NCI-H2227 treated with DMSO at 0.1 percent for 48 hours (cell line): ENCODE measurements at places on chromosomes 13 and 19.

- DNase-seq, result no peak
Measured at GRCh38 chr19:41799444-41800000, 3.1 kb downstream of the CEACAM3 start.

- DNase-seq, result no peak
Measured at GRCh38 chr13:107743983-107744382, 471.4 kb downstream of the LIG4 start.

DNA sequence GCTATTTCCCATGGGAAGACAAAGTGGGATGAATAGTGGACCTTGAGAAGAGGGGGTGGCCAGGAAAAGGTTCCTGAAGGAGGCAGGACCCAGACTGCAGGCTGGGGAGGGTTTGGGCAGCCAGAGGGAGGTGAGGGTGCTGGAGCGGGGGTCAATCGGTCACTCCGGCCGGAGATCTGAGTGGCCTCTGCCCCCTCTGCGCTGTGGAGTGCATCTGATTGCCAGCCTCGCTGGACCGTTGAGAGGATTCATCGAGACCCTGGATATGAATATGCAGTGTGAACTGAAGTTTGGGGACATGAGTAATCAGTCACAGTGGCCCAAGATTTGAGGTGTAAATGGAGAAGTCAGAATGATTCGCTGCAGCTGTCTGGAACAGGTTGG lies 5.5 kb upstream of the ZNF580 start:
- no peak for DNase-seq

- DNase-seq, result peak; percentile 78
Measured at GRCh38 chr19:44304659-44305193, at the start of gene ZNF235. ZNF235 (minus strand) TSS chr19:44305025; CDS start chr19:44303404, 1,621 bp downstream.

GRCh38 chr13:30774214-30774730 lies 38.9 kb downstream of the ALOX5AP start:
- DNase-seq, result no peak

- no peak for DNase-seq
Measured at GRCh38 chr19:3667037-3667638, 33.1 kb downstream of the PIP5K1C start.

GRCh38 chr19:29421196-29421545 lies 104.6 kb upstream of the VSTM2B start:
- DNase-seq, result peak; percentile 25

DNA sequence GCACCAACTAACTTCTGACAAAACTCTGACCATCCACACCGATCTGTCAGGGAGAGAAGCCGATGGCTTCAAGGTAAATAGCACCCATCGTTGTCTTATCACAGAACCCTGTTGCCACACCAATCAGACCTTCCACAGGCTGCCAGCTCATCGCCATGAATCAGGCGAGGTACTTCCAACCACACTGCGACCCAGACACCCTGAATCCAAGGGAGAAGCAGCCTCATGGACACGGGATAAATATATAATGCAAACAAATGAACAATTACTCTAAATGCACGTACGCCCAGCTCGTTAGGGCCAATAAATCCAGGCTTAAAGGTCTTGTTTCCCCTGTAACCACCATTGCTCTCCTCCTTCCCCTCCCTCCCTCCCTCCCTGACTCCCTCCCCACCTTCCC lies 20.8 kb downstream of the RANBP3 start:
- no peak for DNase-seq

GRCh38 chr13:33782631-33783030 lies 35.3 kb upstream of the RFC3 start:
- no peak for DNase-seq

GRCh38 chr19:16066611-16067104 lies 9.6 kb upstream of the TPM4 start:
- DNase-seq, result no peak

DNA sequence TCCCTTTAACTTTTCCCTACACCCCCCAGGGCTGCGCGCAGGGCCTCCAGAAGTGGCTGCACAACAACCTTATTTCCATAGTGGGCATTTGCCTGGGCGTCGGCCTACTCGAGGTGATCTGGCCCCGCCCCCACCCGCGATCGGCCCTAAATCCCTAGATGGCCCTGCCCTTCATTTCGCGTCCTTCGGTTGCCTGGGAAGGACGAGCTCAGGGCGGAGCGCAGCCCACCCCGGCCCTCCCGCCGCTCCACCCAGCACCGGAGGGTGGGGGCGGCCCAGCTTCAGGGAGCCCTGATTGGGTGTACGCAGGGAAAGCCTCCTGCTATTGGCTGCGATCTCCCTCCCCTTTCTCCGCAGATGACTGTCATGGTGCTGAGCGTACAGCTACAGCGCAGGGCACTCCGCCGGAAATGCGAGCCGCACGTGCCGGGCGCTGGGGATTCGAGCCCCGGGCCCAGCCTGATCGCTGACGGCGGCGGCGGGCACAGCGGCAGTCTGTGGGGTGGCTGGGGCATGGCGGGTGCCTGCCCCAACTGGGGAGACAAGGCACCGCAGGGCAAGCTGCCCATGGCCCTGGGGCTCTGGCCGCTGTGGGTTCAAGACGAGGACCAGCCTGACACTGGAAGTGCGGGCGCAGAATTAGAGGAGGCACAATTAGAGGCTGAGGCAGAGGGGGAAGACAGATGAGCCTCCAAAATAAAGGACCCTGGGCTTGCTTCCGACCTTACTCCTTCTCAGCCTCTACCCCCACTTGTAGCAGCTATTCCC lies 4.3 kb downstream of the CD37 start:
- DNase-seq, result peak; percentile 87

GRCh38 chr19:10701955-10702525 lies 801 bp downstream of the QTRT1 start:
- DNase-seq, result peak; percentile 5

- DNase-seq, result no peak
Measured at GRCh38 chr13:40514802-40515201, 151.6 kb downstream of the FOXO1 start.

DNA sequence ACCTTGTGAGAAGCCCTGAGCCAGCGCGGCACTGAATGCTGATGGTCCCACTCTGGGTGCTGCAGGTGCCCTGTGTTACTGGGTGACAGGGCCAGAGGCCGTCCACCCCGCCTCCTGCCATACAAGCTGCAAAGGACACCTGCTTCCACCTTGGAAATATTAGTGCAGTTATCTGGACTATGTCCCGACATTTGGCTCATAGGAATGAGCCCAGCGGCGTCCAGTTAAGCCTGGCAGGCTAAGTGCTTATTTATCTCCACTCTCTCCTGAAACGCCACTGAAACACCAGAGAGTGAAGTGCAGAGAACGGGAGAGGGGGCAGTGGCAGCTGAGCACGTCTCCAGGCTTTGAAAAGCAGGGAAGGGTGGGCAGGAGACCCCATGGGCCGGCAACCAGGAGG lies 145.8 kb downstream of the KDM4B start:
- no peak for DNase-seq

GRCh38 chr13:38661010-38661675 lies 25.7 kb upstream of the FREM2 start:
- no peak for DNase-seq

DNA sequence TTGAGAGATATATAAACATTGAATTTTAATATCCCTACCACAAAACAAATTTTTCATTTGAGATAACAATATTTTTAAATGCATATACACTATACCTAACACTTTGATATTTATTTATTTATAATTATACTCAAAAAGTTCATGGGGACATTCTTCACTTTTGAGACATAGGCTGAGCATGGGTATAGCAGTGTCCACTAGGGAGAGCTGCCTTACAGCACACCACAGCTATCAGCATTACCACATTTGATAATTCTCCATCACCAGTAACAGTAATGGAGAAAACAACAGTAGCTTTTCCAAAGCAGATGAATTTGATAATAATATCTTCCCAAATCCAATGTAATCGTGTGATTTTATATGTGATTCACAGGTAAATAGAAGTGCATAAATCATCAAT lies 626.1 kb downstream of the DACH1 start:
- DNase-seq, result peak; percentile 7

GRCh38 chr13:48294653-48295052 lies 8.9 kb upstream of the RB1 start:
- DNase-seq, result no peak

GRCh38 chr19:40228346-40228745 lies 1.9 kb upstream of the CCNP start:
- no peak for DNase-seq

GRCh38 chr13:98228661-98229341 lies 51.7 kb upstream of the RNF113B start:
- DNase-seq, result no peak

DNA sequence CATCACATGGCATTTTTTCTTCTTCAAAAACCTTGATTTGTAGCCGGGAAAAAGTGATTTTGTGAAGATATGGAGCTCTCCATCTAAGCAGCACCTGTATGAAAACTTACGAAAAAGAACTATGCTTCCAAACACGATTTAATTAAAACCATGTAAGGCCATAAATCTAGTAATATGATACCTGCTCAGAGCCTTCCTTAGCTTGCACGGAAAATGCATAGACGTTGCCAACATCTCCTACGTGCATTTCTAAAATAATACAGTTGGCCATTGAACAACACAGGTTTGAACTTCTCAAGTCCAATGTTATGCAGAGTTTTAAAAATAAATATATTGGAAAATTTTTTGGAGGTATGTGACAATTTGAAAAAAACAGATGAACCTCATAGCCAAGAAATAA lies 59.1 kb upstream of the RNF113B start:
- DNase-seq, result no peak

- DNase-seq, result peak; percentile 65
Measured at GRCh38 chr19:32692727-32693061, 1.1 kb downstream of the NUDT19 start.

DNA sequence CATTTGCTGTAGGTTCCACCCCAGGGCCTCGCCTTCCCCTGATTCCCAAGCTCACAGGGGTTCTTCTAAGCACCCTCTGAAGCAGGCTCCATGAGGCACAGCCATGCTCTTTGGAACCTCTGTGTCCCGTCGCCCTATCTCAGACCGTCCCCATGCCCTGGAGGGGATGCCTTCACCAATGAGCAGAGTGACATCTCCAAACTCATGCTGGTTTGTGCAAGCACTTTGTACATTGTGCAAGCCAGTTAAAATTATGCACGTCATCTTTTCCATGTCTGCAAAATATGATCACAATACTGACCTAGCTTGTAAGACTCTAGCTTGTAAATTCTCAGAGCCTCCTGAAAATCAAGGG lies 46.5 kb upstream of the RAP2A start:
- DNase-seq, result no peak

DNA sequence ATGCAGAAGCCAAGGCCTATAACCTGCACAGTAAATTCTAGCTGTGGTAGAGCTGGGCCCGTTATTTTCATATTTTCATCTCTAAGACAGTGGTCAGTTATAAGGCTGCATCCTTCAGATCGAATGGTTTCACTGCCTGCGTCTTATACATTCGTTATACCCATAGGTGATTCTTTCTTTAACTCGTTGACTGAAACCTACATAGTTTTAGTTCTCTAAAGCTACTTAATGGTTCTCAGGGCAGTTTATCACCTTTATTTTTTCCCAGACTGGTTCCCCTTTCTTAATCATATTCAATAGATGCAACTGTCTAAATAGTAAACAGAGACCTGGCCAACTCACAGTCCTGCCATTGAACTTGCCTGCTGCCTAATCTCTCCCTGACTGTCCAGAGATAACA lies 615.3 kb upstream of the SLITRK1 start:
- no peak for DNase-seq

DNA sequence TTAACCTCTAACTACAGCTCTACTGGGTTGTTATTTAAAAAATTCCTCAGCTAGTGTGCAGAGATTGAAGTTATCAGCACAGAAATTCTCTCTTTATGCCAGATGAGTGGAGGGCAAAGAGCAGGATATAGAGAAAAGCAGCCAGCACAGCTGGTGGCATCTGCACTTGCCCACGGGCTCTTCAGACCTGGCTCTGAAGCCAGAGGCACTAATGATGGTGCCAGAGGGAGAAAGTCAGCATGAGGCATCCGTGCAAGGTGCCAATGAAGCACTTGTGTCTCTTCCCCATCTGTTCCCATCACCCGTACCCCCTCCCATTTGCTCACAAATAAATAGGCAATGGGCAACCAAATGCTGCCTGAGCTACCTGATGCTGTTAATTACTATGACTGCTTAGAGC lies 138.9 kb downstream of the OLFM4 start:
- DNase-seq, result peak; percentile 95

DNA sequence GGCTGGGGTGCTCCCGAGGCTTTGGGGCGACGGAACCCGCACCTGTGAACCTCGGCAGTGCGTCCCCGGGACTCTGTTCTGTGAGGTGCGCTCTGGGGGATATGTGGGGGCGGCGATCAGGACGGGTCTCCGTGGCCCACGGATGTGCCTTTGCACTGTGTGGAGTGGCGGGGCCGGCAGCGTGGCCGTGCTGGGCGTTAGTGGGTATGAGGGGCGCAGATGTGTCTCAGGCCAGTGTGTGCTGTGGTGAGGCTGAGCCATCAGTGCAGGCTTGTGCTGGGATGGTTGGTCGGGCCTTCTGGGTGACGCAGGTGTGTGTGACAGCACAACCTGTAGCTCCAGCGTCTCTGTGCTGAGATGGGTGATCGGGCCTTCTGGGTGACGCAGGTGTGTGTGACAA lies 16.9 kb downstream of the ZNF331 start:
- DNase-seq, result no peak

GRCh38 chr19:21921691-21922180 lies 85.8 kb upstream of the ZNF43 start:
- DNase-seq, result no peak

GRCh38 chr19:1566392-1567115 lies 1.6 kb downstream of the MEX3D start:
- peak; percentile 52 for DNase-seq

DNA sequence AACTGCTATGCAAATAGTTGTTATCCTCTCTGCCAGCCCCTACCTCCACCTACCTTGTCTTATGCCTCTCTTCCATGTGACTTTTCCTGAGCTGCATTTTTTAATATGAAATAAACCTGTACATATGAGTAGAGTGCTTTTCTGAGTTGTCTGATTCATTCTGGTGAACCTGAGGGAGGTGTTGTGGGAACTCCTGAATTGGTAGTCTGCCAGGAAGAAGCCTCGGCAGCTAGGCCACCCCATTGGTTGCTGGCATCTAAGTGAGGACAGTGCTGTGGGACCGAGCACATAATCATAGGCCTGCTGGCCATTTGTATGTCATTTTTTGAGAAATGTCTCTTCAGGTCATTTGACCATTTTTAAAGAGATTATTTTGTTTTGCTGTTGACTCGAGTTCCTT lies 1146.8 kb downstream of the UQCRFS1 start:
- no peak for DNase-seq
